ENCODE measurements at places on chromosomes 1 and 21. TPM values are rescaled to one million over a fixed set of nuclear protein-coding genes. Genes with fewer than 3 reads are reported as not detected.

CA14 gene
- total RNA-seq, result not detected

KRTAP12-1 gene
- not detected for total RNA-seq

TNFRSF9 gene
- 68.1 TPM for total RNA-seq

TTC34 gene
- 1.1 TPM for total RNA-seq

U2AF1 gene
- 16.4 TPM for total RNA-seq

IL23R gene
- 0.53 TPM for total RNA-seq

CDKN2C gene
- 56.5 TPM for total RNA-seq

DDX59 gene
- total RNA-seq, result 35.9 TPM

RSPH1 gene
- total RNA-seq, result not detected

APCS gene
- not detected for total RNA-seq

TSPEAR gene
- total RNA-seq, result not detected

MSH4 gene
- total RNA-seq, result 0.47 TPM

LRRC38 gene
- not detected for total RNA-seq

GPR25 gene
- not detected for total RNA-seq

ZBED6 gene
- total RNA-seq, result 21.1 TPM

CD5L gene
- not detected for total RNA-seq

CA6 gene
- 10.1 TPM for total RNA-seq

ESRRG gene
- not detected for total RNA-seq

ITLN1 gene
- not detected for total RNA-seq

CAPZB gene
- 427 TPM for total RNA-seq

IQCC gene
- total RNA-seq, result 5.4 TPM

VWA5B1 gene
- total RNA-seq, result not detected

TEX35 gene
- not detected for total RNA-seq

RAB7B gene
- not detected for total RNA-seq

NPL gene
- total RNA-seq, result 10.1 TPM

SLC2A5 gene
- total RNA-seq, result not detected

REN gene
- total RNA-seq, result not detected

RHCE gene
- total RNA-seq, result not detected

NBPF6 gene
- not detected for total RNA-seq

ABCG1 gene
- total RNA-seq, result 13.2 TPM

FAM151A gene
- total RNA-seq, result not detected

SLC25A34 gene
- 0.88 TPM for total RNA-seq

RGS7 gene
- not detected for total RNA-seq

AXDND1 gene
- total RNA-seq, result not detected

TRABD2B gene
- total RNA-seq, result not detected

SFN gene
- total RNA-seq, result 0.73 TPM

TBX15 gene
- total RNA-seq, result not detected

VCAM1 gene
- 9.2 TPM for total RNA-seq

MRAP gene
- not detected for total RNA-seq

COL8A2 gene
- not detected for total RNA-seq

CFHR2 gene
- not detected for total RNA-seq

SLC26A9 gene
- not detected for total RNA-seq

NBPF15 gene
- total RNA-seq, result 36.9 TPM

DNAI4 gene
- 0.80 TPM for total RNA-seq

LUZP1 gene
- total RNA-seq, result 20.4 TPM

A3GALT2 gene
- total RNA-seq, result not detected

ZMYND12 gene
- total RNA-seq, result 0.21 TPM

NPHS2 gene
- total RNA-seq, result not detected

EPHA10 gene
- not detected for total RNA-seq

B4GALT3 gene
- total RNA-seq, result 53.5 TPM

CRYZ gene
- 17.6 TPM for total RNA-seq

SLC35E2B gene
- total RNA-seq, result 46.2 TPM

MX2 gene
- total RNA-seq, result 65.1 TPM

FNBP1L gene
- 0.12 TPM for total RNA-seq

KLHDC7A gene
- not detected for total RNA-seq

LEFTY1 gene
- total RNA-seq, result not detected

XKR8 gene
- total RNA-seq, result 5.2 TPM

BNIPL gene
- 1.0 TPM for total RNA-seq

RALGPS2 gene
- 1.9 TPM for total RNA-seq
